ENCODE measurements at places on chromosomes 1 and 21.

- DNase-seq: no peak
Measured at GRCh38 chr21:39525129-39525528, 73.4 kb downstream of the SH3BGR start.

DNA sequence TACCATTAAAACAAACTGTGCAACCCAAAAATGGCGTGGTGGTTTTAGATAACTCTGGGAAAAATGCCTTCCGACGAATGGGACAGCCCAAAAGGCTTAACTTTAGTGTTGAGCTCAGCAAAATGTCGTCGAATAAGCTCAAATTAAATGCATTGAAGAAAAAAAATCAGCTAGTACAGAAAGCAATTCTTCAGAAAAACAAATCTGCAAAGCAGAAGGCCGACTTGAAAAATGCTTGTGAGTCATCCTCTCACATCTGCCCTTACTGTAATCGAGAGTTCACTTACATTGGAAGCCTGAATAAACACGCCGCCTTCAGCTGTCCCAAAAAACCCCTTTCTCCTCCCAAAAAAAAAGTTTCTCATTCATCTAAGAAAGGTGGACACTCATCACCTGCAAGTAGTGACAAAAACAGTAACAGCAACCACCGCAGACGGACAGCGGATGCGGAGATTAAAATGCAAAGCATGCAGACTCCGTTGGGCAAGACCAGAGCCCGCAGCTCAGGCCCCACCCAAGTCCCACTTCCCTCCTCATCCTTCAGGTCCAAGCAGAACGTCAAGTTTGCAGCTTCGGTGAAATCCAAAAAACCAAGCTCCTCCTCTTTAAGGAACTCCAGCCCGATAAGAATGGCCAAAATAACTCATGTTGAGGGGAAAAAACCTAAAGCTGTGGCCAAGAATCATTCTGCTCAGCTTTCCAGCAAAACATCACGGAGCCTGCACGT lies 82.1 kb downstream of the PRDM2 start:
- DNase-seq: no peak

GRCh38 chr1:3072391-3073185 lies 3.6 kb downstream of the PRDM16 start:
- no peak for DNase-seq

- DNase-seq: no peak
Measured at GRCh38 chr1:30731806-30732276, 8.5 kb upstream of the MATN1 start.

DNA sequence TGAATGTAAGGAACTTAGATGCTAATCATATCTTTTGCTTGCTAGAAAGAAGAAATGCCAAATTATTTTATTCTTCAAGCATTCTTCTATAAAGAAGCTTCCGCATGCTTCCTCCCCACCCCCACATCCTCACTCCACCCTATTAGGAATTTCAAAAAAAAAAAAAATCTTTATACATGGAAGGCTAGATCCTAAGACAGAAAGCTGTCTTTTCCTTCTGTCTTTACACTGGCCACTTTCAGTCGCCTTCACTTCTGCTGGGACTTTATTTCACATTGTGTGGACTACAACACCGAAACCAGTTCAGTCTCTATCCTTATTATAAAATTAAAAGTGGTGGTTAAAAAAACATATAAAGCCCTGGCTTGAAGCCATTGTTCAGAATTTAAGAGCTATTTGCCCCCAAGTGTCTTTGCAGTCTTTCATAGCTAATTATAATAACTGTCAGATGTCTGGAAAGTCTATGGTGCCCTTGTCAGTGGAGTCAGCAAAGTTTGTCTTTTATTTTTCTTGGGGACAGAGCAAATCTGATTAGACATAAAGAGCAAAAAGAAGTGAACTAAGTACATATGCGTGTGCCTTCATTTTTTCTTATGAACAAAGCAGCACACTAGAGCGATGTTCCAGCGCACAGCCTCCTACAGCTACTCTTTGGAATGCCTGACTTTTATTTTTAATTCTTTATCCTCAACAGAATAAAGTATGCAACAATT lies 297.7 kb downstream of the PTPRC start:
- no peak for DNase-seq

- no peak for DNase-seq
Measured at GRCh38 chr1:221845650-221846371, 103.9 kb upstream of the DUSP10 start.

DNA sequence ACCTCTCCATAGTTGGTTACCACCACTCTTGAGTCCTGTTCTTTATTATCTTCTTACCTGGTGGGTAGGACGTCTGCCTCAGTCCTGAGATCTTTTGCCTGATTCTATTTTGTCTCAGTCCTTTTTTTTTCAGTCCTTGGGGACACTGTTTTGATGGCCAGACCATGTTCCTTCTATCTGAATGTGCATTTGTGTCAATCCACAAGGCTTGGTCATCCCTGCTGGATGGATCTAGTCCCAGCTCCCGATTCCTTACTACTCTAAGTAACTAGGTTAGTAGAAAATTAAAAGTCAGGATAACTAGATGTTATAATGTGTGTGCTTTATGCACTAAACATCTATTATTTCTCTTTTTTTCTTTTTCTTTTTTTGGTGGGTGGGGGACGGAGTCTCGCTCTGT lies 28.1 kb upstream of the AK4 start:
- DNase-seq: no peak

DNA sequence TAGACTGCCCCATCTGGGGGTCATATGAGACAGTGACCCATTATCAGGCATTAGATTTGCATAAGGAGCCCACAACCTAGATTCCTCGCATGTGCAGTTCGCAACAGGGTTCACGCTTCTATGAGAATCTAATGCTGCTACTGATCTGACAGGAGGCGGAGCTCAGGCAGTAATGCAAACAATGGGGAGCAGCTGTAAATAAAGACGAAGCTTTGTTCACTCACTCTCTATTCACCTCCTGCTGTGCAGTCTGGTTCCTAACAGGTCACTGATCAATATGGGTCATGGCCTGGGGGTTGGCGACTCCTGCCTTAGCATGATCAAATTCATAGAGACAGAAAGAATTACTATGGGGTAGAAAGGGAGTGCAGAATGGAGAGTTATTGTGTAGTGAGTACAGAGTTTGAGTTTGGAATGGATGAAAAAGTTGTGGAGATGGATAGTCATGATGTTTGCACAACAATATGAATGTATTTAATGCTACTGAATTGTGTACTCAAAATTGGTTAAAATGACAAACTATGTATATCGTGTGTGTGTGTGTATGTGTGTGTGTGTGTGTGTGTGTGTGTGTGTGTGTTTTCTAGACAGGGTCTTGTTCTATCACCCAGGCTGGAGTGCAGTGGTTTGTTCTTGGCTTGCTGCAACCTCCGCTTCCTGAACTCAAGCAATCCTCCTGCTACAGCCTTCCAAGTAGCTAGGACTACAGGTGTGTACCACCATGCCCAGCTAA lies 42.2 kb downstream of the BTF3L4 start:
- no peak for DNase-seq

- DNase-seq: no peak
Measured at GRCh38 chr1:230270185-230270558, 156.0 kb downstream of the PGBD5 start.

DNA sequence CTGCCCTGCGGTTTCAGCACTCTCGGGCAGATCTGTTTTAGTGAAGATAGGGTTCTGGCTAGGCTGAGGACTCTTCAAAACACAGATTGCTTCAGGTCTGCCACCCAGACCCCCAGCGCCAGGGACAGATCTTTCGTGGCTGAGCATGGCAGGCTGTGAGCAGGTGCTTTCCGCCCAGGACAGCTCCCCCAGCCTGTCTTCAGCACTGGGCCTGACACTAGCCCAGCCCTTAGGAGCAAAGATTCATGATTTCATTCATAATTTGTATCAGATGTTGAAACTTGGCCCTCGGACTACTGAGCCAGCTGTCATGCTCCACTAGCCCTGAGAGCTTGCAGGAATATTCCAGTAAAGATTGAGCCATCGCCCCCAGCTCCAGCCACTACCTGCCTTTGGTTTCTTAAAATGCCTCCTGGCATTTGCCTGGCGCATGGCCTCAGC lies 5.9 kb downstream of the ADPRS start:
- no peak for DNase-seq

DNA sequence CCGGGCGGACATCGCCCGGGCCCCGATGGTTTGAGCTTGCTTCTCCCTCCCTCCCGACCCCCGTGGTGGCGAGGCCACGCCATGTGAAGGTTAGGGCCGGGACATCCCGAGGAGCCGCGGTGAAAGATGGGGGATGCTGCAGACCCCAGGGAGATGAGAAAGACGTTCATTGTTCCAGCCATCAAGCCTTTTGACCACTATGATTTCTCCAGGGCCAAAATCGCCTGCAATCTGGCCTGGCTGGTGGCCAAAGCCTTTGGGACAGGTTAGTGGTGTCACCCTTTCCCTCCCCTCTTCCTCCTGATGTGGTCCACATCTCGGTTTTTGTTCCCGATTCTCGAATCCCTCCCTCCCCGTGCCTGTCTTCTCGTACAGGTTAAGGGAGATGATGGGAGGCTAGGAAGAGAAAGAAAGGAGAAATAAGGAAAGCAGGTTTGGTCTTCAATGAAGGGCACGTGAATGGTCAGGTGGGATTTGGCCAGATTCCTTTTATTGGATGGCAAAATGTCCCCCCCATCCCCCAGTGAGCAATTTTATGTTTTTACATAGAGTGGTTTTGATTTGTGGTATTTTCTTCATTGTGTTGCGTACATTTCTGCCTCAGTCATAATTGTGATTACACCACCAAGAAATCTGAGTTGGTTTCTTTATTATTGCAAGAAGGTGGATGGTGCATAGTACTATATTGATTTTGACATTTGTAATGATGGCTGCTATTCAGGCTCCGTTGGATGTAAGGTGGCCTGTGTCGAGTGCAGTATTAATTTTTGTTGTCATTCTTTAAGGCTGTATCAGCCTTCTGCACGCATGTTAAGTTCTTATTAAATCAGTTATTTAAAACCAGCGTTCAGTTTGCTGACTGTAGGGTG lies 1.2 kb downstream of the CAMSAP2 start:
- DNase-seq: no peak

DNA sequence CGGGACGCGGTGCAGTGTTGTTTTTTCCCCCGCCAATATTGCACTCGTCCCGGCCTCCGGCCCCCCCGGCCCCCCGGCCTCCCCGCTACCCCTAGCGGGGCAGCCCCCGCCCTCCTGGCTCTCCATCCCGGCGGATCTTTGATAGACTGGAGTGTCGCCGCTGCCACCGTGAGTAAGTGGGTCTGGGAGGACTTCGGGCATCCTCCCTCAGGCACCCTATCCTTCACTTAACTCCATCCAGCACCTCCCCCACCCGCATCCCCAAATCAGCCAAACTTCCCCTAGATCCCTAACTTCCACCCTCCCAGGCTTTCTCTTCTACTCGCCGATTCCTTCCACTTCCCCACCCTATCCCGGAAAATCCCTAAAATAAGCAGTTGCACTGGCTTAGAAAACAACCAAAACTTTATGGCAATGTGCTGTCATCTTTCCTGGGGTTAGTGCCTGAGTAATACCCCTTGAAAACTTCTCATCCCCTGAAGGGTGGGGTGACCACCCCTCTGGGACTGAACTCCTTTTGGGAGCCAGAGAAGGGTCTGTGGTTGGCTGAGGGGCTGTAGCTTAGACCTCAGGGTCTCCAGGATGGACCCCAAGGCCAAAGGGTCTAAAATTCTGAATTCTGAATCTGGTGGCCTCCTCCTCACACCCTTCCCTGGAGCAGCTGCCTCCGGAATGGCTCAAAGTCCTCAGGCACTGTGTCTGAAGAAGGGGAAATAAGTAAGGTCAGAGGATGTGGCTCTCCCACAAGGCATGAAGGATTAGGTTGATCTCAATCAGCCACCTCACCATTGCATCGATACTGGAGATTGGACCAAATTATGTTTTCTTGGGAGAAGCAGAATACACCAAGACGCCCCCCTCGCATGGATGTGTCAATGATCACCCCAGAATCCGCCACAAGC lies 12.2 kb downstream of the THBS3 start:
- DNase-seq: no peak

GRCh38 chr1:22159891-22160290 lies 17.0 kb upstream of the WNT4 start:
- DNase-seq: no peak

- DNase-seq: no peak
Measured at GRCh38 chr1:45146833-45147232, 59.6 kb downstream of the ZSWIM5 start.

DNA sequence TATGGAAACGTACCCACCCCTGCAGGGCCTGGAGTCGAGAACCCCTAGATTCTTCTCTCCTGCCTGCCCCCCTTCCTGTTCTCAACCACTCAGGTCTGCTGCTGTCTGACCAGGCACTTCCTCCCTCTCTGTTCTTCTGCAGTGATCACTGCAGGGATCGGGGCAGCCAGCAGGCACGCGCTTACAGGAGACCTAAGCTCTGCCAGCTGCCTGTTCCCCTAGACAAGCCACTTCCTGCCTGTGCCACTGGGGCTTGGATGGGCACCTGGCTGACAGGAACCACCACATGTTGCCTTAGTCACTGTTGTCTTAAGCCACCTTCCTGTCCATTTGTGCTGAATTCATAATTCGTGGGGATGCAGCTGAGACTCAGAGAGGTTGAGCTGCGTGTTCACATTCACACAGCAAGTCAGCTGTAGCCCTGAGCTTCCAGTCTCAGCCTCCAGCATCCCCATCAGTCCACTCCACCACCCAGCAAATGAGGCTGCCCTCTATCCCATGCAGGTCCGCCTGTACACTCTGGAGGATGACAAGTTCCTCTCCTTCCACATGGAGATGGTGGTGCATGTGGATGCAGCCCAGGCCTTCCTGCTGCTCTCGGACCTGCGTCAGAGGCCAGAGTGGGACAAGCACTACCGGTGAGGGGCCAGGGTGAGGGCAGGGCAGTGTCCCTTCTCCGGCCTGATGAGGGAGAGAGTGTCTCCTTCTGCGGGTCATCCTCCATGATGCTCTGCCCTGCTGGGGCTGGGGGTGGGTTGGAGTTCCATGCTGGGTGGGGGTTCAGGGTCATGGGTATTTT lies 18.6 kb downstream of the FAM151A start:
- DNase-seq: peak; percentile 62

GRCh38 chr1:23101101-23101827 lies 67.4 kb downstream of the LUZP1 start:
- no peak for DNase-seq

- DNase-seq: no peak
Measured at GRCh38 chr1:46406881-46407608, 12.9 kb downstream of the FAAH start.

- no peak for DNase-seq
Measured at GRCh38 chr21:37496972-37497371, 130.4 kb downstream of the DYRK1A start.

- DNase-seq: no peak
Measured at GRCh38 chr1:101410048-101410878, 173.4 kb downstream of the S1PR1 start.

All from AML-193 (cell line).